Stimulated activated CD4-positive, alpha-beta T cell treated with anti-CD3 and anti-CD28 coated beads, Interleukin-1b, Interleukin-23, amount 100 ng/mL, for 1 hour (primary cell): ENCODE measurements at places on chromosomes 2 and 18.

DNA sequence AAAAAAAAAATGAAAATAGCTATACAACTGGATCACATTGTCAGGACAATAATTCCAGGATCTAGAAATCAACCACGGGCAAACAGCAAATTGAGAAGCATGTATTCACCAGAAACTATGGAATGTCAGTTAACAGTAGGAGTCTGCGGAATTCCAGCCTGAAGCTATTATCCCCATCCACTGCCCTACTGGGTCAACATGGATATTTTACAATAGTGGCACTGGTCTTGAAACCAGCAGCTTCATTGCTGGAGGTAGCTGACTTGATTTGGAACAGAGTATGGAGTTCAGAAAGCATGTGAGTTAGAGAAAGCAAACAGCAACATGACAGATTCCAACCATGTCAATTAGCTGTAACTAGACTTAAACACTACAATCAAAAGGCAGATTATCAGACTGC, 55.7 kb upstream of the PDE1A start:
- no peak for DNase-seq

DNA sequence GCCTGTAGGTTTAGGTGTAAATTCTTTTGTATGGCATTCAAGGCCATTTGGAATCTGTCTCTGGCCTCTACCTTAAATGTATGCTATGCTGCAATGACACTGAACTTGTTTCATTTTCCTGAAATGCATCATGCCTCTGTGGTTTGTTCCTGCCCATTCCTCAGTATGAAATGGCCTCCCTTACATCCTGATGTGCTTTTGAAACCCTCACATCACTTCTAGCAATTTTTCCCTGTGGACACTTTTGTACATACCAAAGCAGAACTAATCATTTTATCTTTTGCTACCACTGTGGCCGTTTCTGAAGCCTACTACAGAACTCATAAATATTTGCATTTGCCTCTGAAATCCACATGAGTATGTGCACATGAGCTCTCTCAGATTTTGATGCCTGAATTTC, 557.2 kb downstream of the ERBB4 start:
- DNase-seq: no peak

- no peak for DNase-seq
Observed at GRCh38 chr18:63890237-63890949, 2.9 kb downstream of the SERPINB2 start.

GRCh38 chr18:46622999-46623398, 34.0 kb downstream of the LOXHD1 start:
- DNase-seq: no peak

DNA sequence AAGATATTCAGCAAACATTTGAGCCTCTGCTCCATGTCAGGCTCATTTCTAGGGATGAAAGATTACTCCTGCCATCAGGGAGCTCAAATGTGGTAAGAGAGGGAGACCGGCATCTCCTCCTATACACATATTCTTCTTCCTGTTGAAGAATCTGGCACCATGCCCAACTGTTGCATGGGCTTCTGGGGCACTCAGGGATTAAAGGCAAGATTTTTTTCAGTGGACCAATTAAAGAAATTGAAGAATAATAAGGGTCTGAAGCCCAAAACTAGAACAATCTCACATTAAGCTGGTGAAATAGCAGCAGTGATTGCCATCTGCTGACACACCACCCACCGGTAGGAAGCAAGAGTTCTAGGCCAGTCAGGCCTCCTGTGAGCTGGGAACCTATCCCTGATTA, 145.4 kb upstream of the LYPD6 start:
- no peak for DNase-seq

GRCh38 chr2:103739186-103739585, 977.4 kb downstream of the TMEM182 start:
- no peak for DNase-seq

- no peak for DNase-seq
Observed at GRCh38 chr2:184920451-184920965, 322.2 kb downstream of the ZNF804A start.

DNA sequence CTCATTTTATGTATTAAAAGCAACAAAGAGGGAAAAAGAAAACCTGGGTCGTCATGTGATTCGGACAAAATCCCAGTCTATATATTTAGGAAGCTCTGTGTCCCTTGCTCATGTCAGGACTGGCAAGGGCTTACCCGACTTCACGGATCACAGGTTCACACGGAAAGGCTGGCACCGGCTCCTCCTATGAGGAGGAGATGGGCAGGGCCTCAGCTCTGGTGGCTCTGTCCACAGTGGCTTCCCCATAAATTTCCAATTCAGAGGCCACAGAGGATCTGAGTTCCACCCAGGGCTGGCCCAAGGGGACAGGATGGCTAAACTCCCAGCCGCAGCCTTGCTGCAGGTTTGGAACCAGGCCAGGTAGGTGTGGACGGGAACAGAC, 186.8 kb downstream of the BCL2 start:
- no peak for DNase-seq

DNA sequence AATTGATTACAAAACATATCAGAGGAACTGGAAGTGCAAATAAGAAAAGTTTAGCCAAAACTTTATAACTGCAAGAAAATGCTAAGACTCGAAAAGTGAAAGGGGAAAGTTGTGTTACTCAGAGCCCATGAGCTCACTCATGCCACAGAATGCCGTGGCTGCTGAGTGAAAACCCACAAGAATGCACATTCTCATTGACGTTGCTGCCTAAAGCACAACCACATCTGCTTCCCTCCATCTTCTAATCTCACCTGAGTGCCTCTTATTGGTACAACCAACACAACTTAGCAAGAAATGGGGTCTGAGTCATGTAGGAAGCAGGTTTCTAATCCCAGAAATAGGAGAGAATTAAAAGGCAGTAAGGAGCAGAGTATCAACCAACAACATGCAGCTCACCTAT, 259.7 kb downstream of the LNPK start:
- DNase-seq: no peak

GRCh38 chr2:73984922-73985307, 205 bp downstream of the TET3 start:
- DNase-seq: peak; percentile 28

GRCh38 chr2:207995887-207996286, 29.4 kb downstream of the PLEKHM3 start:
- DNase-seq: no peak

- no peak for DNase-seq
Observed at GRCh38 chr2:148814860-148815419, 60.1 kb upstream of the KIF5C start.

DNA sequence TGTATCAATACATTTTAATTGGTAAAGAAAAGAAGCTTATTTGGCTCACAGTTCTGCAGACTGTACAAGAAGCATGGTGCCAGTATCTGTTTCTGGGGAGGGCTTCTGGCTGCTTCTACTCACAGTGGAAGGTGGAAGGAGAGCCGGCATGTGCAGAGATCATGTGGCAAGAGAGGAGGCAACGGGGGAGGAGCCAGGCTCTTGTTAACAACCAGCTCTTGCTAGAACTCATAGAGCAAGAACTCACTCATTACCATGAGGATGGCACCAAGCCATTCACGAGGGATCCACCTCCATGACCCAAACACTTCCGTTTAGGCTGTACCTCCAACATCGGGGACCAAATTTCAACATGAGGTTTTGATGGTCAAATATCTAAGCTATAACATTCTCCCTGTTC, 7.5 kb downstream of the PARD6G start:
- no peak for DNase-seq

DNA sequence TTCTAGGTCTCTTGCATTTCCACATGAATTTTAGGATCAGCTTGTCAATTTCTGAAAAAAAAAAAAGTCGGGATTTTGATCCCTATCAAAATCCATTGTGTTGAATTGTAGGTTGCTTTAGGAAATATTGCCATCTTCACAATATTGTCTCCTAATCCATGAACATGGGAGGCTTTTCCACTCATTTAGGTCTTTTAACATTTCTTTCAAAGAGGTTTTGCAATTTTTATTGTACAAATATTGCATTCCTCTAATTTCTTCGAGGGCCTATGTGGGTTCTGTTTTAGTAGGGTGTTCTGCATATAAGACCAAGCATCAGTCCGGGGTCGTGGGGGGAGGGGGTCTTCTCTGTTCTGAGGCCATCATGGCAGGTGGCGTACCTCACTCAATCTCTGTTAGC, 725 bp upstream of the LAMA3 start:
- DNase-seq: no peak
